ENCODE measurements at places on chromosomes 16 and 17.

- no peak for DNase-seq
Observed at GRCh38 chr17:17514993-17515933, 19.1 kb upstream of the RASD1 start.

- DNase-seq, result no peak
Observed at GRCh38 chr16:24045641-24046040, 209.9 kb downstream of the PRKCB start.

GRCh38 chr17:51921500-51921899, 237.0 kb downstream of the CA10 start:
- no peak for DNase-seq

GRCh38 chr16:4659363-4660353, 33.7 kb upstream of the NUDT16L1 start:
- no peak for DNase-seq

DNA sequence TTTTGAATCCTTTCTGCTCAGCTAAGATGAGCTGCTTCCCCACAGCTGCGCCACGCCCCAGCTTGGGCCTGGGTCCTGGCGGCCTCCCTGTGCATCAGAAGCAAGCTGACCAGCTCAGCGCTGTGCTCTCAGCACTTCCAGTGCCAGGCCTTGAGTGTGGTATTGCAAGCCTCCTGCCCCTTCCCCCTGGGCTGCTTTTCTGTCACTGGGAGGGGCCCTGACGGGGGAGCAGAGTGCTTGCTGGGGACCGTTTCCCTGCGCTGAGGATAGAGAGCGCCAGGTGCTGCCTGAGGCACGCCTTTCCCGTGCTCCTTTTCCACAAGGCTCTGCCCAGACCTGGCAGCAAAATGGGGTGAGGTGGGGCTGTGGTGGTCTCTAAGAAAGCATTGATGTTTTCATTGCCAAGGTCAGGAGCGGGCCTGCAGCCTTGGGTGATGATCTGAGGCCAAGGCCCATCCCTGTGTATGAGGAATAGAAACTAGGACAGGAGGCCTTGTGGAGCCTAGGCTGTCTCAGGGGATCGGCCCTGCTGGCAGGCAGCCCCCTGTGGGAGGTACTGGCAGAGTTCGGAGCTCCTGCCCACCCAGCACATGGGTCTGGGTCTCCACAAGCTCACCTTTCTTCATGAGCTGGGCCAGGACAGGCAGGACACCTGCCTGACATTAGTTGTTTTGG, 29.7 kb downstream of the POLR3E start:
- DNase-seq, result no peak

DNA sequence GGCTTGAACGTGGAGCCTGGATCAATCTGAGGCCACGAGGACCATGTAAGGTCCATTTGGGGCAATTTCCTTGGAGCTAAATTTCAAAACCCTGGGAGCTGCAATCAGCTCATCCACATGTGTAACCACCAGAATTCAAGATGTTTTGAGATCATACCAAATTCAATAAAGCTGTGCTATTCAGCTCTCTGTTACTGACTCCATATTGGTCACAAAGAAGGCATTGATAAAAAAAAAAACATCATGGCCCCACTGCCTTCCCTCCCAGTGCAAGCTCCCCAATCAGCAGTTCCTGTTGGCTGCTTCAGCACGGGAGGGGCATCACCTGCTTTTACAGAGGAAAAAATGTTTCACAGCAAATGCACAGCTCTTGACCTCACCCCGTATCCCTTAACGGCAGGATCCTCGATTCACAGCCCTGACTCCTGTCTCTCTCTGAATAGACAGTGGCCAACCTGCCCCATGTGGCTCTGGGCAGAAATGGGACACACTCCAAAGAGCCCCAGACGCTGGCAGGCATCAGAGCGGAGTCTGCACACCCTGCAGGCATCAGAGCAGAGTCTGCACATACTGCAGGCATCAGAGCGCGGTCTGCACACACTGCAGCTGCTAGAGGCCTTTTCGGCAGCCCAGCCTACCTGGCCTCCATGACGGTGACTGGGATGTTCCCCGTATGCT, 37.1 kb downstream of the FANCA start:
- no peak for DNase-seq

GRCh38 chr17:36089339-36089865, 541 bp downstream of the CCL3 start:
- DNase-seq, result no peak

DNA sequence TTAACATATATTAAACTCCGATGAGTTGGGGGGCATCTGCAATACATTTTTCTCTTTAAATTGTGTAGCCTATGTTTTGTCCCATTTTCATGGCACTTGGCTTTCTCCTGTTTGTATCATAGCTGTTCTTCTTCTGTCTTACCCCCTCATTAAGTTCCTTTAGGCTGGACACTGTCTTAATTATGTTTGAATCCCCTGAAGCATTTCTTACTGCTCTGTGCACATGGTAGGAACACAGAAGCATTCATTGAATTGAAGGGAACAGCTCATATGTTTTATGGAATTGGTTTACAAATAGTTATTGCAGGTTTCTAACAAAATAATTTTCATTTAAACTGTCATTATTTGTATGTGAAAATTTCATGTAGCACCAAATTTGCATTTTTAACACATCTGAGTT, 176.8 kb downstream of the TANC2 start:
- DNase-seq, result no peak

DNA sequence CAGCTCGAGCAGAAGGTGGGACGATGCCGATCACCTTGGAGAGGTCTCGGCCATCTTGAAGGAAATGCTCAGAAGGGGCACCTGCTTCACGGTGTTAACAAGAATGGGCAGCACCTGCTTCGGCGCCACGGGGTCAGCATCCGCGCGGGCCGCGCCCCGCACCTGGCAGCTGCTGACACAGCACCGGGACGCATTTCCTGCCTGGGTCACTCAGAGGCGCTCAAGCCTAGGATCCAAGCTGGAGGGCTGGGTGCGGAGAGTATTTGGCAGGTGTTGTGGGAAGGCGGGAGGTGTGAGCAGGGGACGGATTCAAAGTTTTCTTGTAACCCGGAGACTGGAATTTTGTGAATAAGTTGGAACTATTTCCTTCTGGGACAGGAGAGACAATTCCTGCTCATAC, 39.3 kb upstream of the AKTIP start:
- DNase-seq, result no peak

- DNase-seq, result no peak
Observed at GRCh38 chr17:68832109-68832802, 122.9 kb downstream of the ABCA8 start.

DNA sequence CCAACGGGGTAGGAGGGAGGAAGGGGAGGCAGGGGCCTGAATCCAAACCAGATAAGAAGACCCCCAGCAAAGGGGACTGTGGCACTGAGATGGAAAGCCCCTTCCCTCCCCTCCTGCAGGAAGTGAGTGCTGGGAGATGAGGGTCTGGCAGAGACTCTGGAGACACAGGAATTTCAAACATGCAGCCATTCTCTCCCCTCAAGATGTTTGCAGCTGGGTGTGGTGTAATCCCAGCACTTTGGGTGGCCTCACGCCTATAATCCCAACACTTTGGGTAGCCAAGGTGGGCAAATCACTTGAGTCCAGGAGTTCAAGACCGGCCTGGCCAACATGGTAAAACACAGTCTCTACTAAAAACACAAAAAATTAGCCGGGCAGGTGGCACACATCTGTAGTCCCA, 33.9 kb upstream of the FAAP100 start:
- DNase-seq, result no peak

GRCh38 chr17:68782789-68783188, 172.4 kb downstream of the ABCA8 start:
- no peak for DNase-seq

DNA sequence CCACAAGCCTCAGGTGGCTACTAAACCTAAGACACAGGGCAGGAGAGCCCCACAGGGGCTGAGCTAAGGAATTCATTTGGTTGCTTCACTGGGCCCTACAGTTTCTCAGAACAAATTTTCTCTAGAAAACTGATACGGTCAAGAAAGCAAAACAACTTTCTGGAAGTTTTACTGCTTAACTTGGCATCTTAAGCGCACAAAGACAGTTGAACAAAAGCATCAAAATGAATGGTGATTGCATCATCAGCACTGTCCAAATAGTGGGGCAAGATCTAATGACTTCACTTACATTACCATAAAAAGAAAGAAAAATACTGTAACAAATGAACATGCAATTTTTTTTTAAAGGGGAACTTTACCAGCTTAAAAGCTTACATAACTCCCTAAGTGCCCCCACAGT, 47.6 kb downstream of the XPO6 start:
- DNase-seq, result no peak

DNA sequence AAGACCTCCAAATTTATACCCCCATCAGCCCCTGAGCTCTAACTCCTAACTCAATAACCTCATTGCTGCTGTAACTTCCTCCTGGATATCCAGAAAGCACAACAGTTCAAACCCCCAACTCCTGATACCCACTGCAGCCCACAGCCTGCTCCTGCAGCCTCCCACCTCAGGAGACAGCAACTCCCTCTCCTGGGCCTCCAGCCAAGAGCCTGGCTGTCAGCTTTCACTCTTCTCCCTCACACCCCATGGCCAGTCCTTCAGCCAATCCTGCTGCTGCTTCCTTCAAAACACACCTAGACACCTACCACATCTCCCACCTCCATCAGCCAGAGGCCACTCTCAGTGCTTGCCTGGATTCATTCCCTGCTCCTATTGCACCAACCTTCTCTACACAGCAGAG, 5.4 kb downstream of the GINS2 start:
- DNase-seq, result no peak

- DNase-seq, result no peak
Observed at GRCh38 chr16:84600343-84601229, 17.3 kb downstream of the COTL1 start.

GRCh38 chr16:56310690-56311089, 114.7 kb downstream of the AMFR start:
- DNase-seq, result no peak

GRCh38 chr17:35969558-35970380, 11.5 kb downstream of the CCL16 start:
- DNase-seq, result peak; percentile 63

DNA sequence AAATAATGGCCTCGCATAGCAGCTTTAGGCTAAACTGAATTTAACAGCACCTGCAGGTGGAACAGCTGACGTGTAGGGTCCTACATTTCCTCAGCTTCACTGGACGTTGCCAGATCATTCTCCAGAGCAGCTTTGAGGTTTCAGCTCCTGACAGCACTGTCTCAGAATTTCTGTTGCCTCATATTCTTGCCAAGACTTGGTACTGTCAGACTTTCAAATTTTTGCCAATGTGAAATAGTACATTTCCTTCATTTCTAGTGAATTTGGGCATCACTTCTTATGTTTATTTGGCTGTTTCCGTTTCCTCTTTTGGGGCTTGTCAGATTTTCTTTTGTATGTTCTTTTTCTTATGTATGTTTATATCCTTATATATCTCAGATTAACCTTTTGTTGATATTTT, 48.7 kb downstream of the MRTFB start:
- no peak for DNase-seq

- DNase-seq, result no peak
Observed at GRCh38 chr16:2854700-2855309, 3.2 kb downstream of the PRSS22 start.

DNA sequence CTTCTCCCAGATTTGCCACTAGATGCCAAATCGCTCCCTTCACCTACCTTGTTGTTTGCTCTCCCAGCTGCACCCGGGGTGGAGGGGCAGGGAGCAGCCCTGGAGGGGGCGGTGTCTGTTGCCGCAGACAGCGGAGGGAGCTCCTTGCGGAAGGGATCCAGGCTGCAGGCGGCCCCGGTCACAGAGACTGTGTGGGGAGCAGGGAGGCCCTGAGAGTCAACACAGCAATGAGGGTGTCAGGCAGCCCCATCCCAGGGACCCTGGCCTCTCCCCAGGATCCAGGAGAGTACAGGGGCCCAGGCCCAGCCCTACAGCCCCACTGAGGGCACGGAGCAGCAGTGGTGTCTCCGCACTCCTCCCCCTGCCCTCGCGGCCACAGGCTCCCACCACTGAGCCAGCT, 50.5 kb upstream of the CHMP6 start:
- no peak for DNase-seq

DNA sequence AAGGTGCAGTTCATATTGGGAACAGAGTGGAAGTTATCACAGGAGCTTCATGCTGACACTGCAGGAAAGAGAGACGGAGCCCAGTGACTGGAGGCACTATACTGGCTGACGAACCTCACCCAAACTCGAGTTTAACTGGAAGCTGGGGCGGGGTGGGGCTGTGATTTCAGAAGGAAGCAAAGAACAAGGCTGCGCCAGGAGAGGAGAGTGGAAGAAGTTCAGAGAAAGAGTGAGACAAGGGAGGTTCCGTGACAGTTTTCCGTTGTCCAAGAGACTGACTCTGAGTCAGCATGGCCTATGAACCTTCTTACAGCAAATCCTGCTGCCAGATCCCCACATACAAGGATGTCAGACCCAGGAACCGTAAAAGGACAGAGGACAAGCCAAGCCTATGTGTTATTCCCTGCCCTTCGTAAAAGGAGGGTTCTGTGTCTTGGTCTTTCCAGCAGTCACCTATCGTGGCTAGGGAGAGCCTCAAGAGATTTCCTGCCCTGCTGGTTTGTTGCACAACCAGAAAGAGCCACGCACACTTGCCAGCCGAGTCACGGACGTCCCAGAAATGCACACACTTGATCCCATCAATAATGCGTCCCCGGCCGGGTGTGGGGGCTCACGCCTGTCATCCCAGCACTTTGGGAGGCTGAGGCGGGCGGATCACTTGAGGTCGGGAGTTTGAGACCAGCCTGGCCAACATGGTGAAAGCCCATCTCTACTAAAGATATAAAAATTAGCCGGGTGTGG, 5.1 kb downstream of the PITPNA start:
- DNase-seq, result no peak

GRCh38 chr16:19874851-19875546, 9.6 kb downstream of the GPRC5B start:
- no peak for DNase-seq

DNA sequence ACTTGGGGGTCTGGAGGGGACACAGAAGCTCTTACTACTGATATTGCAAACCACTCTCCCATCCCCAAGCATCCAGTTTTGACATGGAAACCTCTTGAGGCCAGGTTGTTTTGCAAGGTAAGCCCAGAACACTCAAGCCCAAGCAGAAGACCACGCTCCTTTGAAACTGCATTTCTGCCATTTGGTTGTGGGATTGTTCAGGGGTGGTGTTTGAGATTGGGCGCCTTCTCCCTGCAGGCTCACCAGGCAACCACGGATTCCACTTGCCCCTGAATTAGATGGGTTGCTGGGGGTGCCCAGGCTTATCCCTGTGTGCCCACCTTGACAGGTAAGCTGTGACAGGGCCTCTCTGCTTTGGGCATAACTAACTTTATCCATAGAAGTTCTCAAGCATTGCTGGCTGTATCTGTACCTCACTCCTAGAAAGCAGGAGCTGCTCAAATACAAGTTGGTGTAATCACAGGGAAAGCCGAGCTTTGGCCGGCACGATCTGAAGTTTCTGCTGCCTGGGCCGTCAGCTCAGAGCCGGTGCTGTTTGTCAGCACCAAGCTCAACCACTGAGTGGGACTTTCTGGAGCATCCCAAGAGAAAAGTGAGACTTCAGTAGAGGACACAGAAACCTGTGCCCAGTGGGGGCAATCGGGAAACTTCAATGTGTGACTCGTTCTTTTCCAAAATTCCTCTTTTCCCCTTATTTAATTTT, 93.6 kb downstream of the CYLD start:
- no peak for DNase-seq

- DNase-seq, result no peak
Observed at GRCh38 chr17:8212312-8213180, 2.2 kb upstream of the AURKB start.

GRCh38 chr17:65047941-65048340, 8.6 kb downstream of the GNA13 start:
- no peak for DNase-seq
